ENCODE measurements at places on chromosomes 3 and 15.

- no peak for DNase-seq
These were observed 131.7 kb downstream of the TNIK start for GRCh38 chr3:171328419-171329082.

DNA sequence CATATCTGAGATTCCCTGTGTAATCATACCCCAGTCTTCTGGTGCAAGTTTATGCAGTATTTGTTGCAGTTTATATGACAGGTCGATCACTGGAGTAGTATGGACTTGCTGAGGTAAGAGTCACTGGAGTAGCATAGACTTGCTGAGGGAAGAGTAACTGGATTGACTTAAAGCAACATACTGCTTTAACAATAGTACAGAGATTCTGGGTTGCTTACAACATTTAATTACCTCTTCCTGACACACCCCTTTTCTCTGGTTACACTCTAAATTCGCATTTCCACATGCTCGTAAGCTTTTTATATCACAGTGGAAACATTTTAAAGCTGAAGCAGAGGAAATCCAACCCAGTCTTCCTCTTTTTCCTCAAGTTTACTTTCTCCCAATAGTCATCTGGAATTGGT is 11.8 kb downstream of the AAGAB start:
- DNase-seq: no peak

GRCh38 chr3:34504775-34505174 is 706.3 kb downstream of the PDCD6IP start:
- DNase-seq: no peak

DNA sequence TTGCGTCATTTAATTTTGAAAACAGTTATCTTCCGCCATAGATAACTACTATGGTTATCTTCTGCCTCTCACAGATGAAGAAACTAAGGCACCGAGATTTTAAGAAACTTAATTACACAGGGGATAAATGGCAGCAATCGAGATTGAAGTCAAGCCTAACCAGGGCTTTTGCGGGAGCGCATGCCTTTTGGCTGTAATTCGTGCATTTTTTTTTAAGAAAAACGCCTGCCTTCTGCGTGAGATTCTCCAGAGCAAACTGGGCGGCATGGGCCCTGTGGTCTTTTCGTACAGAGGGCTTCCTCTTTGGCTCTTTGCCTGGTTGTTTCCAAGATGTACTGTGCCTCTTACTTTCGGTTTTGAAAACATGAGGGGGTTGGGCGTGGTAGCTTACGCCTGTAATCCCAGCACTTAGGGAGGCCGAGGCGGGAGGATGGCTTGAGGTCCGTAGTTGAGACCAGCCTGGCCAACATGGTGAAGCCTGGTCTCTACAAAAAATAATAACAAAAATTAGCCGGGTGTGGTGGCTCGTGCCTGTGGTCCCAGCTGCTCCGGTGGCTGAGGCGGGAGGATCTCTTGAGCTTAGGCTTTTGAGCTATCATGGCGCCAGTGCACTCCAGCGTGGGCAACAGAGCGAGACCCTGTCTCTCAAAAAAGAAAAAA is 1.2 kb downstream of the B2M start:
- no peak for DNase-seq

DNA sequence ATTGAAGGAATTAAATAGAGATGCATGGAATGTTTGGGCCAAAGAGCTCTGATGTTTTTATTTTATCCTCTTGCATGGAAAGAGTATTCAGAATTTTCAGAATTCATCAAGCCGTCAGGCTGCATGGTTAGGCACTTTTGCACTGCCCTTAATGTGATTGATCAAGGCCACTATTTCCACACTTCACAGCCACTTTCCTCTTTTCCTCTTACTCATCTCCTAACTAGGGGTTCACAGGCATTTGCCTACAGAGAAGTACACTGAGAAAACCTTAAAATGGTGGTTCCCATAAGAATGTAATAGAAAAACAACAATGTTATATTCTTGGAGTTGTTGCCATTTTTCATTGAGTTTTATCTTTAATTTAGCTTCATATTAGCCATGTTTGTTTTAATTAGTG is 10.9 kb downstream of the SLC35A5 start:
- no peak for DNase-seq

GRCh38 chr3:154122552-154122911 is 1.3 kb downstream of the ARHGEF26 start:
- DNase-seq: no peak

GRCh38 chr3:146222204-146223046 is 28.5 kb downstream of the PLSCR4 start:
- DNase-seq: no peak

GRCh38 chr3:143265501-143266070 is 146.0 kb downstream of the CHST2 start:
- no peak for DNase-seq

- DNase-seq: no peak
These were observed 29.1 kb downstream of the ANKRD28 start for GRCh38 chr3:15768421-15769255.

GRCh38 chr3:156425651-156426050 is 129.3 kb downstream of the SSR3 start:
- no peak for DNase-seq

All from D721Med (cell line).